ENCODE measurements at places on chromosomes 16 and 17.

GRCh38 chr16:69451166-69451565 lies 26.7 kb downstream of the CYB5B start:
- no peak for ATAC-seq

GRCh38 chr16:28616636-28617035 lies 6.8 kb upstream of the SULT1A1 start:
- no peak for ATAC-seq

DNA sequence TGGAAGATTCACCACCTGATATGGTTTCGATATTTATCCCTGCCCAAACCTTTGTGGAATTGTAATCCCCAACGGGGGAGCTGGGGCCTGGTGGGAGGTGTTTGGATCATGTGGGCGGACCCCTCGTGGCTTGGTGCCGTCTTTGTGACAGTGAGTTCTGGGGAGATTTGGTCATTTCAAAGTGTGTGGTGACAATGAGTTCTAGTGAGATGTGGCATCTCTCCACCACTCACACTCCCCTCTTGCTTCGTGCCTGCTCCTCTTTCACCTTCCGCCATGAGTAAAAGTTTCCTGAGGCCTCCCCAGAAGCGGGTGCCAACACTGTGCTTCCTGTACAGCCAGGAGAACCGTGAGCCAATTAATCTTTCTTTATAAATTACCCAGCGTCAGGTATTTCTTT lies 9.7 kb downstream of the CCDC57 start:
- no peak for ATAC-seq

GRCh38 chr17:58605986-58606385 lies 85.9 kb downstream of the TEX14 start:
- ATAC-seq, result no peak

GRCh38 chr17:65139101-65139764 lies 2.1 kb downstream of the RGS9 start:
- no peak for ATAC-seq

GRCh38 chr17:48148029-48148770 lies 40.6 kb downstream of the SNX11 start:
- peak; percentile 33 for ATAC-seq

- ATAC-seq, result no peak
Observed at GRCh38 chr17:2542456-2542855, 30.8 kb upstream of the METTL16 start.

GRCh38 chr17:351449-351738 lies 1.2 kb downstream of the RPH3AL start:
- ATAC-seq, result no peak

DNA sequence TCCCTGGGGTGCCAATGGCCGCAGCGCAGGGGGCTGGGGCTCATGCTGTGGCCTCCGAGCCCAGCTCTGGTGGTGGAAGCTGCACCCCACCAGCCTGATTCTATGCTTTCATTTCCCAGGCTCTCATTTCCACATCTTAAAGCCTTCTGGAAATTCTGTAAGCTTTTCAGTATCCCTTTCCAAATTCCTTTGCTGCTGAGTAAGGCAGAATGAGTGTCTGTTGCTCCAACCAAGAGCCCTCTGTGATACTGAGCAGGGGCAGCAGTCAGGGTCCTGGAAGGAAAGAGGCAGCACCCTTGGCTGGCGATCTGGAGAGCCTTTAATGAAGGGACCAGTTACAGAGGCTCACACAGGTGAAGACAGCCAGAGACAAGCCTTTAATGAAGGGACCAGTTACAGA lies 79.5 kb upstream of the FOXF1 start:
- ATAC-seq, result no peak

DNA sequence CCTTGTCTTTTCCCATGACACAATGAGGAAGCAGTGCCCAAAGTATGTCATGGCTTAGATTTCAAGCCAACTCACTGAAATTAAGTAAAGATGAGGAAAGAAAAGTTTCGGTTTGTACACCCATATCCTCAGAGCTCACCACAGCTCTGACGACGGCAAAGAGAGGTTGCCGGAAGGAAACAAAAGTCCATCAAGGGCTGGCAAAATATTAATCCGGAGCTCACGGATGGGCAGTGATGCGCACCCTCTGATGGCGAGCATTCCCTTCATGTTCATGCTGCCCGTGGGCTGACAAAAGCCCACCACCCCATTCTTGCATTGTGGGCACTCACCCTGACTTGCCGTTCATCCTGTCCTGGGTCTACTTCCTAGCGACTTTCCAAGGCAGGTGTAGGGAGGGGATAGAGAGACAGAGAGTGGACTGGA lies 103.1 kb downstream of the SOX9 start:
- no peak for ATAC-seq

- no peak for ATAC-seq
Observed at GRCh38 chr17:79667121-79667715, 56.4 kb upstream of the RBFOX3 start.

Measured in SK-N-SH treated with all-trans-retinoic acid at 6 μM for 48 hours (cell line).